Psoas muscle (tissue), 8 donors: ENCODE measurements at places on chromosomes 11 and 22.

GRCh38 chr11:47860536-47860935 lies 12.4 kb upstream of the NUP160 start:
- DNase-seq: no peak

GRCh38 chr22:27810609-27811151 lies 9.1 kb upstream of the MN1 start:
- DNase-seq: peak; percentile 89

- no peak for DNase-seq
Measured at GRCh38 chr22:29443861-29444792, 5.7 kb downstream of the RFPL1 start.

DNA sequence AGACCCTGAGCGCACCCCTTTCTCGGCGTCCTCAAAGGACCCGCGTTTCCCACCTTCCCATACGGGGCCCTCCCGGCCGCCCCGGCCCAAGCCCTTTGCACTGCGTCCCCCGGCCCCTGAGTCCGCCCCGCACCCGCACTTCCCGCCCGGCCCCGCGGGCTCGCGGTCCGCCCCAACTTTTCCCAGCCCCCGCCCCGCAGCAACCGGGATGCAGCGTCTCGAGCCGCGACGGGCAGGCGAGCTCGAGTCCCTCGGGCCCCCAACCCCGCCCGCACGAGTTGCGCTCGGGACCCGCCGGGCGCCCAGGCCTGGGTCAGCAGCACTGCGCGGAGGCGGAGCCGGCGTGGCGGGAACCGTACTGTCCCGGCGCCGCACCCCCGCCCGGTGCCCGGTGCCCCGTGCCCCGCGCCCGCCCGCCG lies 371 bp downstream of the SMCO4 start:
- DNase-seq: no peak

DNA sequence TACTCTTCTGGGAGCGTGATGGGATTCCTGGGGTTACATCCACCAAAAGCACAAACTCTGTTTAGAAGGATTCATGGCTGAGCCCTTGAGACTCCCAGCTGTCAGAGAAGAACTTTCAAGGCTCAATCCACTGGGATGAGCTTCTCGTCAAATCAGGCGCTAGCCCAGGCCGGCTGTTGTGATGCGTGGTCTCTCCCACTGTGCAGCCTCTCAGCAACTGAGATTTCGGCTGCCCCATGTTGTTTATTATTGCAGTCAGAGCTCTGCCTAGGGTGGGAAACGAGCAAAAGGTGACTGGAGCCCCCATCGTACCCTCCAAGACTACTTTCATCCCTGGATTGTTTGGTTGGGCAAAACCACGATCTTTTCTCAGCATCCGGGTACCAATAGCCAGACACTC lies 251.6 kb downstream of the ETS1 start:
- DNase-seq: no peak

DNA sequence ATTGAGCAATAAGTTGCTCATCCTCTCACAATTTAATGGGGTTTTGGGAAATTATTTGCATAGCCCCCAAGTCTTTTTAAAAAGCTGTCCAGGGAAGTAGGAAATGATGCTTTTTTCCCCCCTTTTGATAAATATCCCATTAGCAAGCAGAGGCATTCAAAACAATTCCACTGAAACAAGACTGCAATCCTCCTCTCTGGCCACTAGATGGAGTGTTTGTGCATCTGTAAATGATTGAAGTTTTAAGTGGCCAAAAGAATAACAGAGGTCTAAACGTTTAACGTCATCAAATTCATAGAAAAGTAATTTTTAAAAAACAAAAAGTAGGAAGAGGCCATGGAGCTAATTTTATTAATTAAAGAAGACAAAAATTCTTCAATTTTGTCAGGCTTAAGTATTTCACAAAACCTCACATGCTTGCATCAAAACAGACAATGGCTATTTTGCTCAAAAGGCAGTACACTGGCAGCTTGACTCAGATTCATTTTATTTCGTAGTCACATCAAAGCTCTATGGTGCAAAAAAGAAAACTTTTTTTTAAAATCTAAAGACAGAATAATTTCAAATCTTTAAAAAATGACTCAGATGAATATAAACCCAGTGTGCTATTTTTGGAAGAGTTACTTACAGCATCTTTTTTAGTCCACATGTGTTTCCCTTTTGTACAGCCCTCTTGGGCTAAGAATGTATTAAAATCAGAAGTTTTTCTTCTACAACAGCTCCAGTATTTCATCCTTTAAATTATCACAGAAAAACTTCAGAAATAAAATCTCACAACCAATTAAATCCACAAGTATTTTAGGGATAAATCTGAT lies 17.8 kb downstream of the CHORDC1 start:
- DNase-seq: no peak
